ENCODE measurements at places on chromosomes 1 and 21.

GRCh38 chr1:64195081-64195395, 8.4 kb upstream of the UBE2U start:
- no peak for DNase-seq

GRCh38 chr1:27878039-27878438, 5.7 kb downstream of the THEMIS2 start:
- no peak for DNase-seq

- no peak for DNase-seq
Measured at GRCh38 chr1:24409535-24409934, 4.0 kb downstream of the STPG1 start.

DNA sequence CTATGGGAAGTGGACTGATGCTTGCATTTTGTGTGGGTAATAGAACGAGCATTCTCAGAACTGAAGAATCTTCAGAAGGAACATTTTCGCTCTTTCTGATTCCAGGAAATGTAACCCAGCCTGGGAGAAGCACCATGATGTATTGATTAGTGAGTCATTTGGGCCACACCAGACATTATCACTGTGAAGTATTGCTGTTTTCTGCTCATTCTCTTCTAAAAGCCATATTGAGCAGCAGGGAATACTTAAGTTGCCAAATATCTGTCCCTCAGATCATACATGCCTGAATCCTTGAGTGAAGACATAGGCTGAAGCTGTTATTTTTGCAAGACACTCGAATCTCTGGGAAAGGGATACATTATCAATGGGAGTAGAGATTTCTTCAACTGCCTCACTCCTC, 213.1 kb downstream of the PCP4 start:
- DNase-seq = no peak

GRCh38 chr1:195345149-195345548, 1263.1 kb downstream of the KCNT2 start:
- DNase-seq = no peak

GRCh38 chr1:100087396-100087795, 45.3 kb downstream of the SASS6 start:
- no peak for DNase-seq

DNA sequence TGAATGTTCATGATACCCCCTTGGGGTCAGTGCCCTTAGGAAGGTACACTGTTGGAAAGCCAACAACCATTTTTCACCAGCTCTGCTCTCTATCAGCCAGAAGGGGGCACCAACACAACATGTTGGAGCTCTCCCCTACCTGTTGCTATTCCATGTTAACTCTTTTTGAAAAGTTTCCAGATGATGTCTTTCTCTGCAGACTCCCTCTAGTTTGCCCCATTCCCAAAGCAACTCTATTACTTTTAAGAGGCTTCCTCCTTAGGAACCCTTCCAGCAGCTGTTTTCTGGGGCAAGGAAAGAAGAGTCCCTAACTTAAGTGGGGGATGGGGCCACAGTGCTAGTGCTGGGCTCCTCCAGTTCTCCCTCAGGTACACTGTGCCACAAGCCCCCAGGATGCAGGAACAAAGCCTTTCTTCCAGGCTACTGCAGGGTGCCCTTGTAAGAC, 22.9 kb upstream of the NDC1 start:
- DNase-seq = peak; percentile 26

Data from H54 (cell line).